A549 (cell line): ENCODE measurements at places on chromosomes 2 and 18. TPM values are rescaled to one million over a fixed set of nuclear protein-coding genes. Genes with fewer than 3 reads are reported as not detected.

The OST4 gene
- 809 to 921 TPM (median 880 TPM) in 3 replicates for polyA plus RNA-seq

The ASB18 gene
- polyA plus RNA-seq: not detected in 3 replicates

The ITPRIPL1 gene
- not detected in 3 replicates for polyA plus RNA-seq

The KIF1A gene
- polyA plus RNA-seq: 0.26 to 0.35 TPM (median 0.28 TPM) in 3 replicates

The NAT8 gene
- not detected in 3 replicates for polyA plus RNA-seq
